Sigmoid colon (tissue), 7 donors: ENCODE measurements at places on chromosomes 3 and 15. TPM values are rescaled to one million over a fixed set of nuclear protein-coding genes. Genes with fewer than 3 reads are reported as not detected.

VILL gene
- 5.3 TPM for total RNA-seq

EIF4E3 gene
- 35.2 TPM for total RNA-seq

P4HTM gene
- 41.3 TPM for total RNA-seq

DYNLT2B gene
- total RNA-seq: 17.8 TPM

ACKR2 gene
- total RNA-seq: 1.5 TPM

GOLGA8J gene
- 0.54 TPM for total RNA-seq

KBTBD13 gene
- not detected for total RNA-seq

ARID3B gene
- total RNA-seq: 9.7 TPM

MORC1 gene
- total RNA-seq: not detected

- no peak overlapping the region for H3K4me3 ChIP-seq
- H3K27me3 ChIP-seq: no peaks in the 10 kb centered on the region
- H3K36me3 ChIP-seq: no peaks in the 10 kb centered on the region
- peaks cover 11% of the 10 kb centered on the region for H3K4me1 ChIP-seq
- H3K27ac ChIP-seq: no peak overlapping the region
Observed at GRCh38 chr15:101620671-101621070, 31.5 kb downstream of the TM2D3 start.

GRCh38 chr3:190192739-190193138 lies 72.0 kb upstream of the P3H2 start:
- H3K4me3 ChIP-seq: no peak overlapping the region

DNA sequence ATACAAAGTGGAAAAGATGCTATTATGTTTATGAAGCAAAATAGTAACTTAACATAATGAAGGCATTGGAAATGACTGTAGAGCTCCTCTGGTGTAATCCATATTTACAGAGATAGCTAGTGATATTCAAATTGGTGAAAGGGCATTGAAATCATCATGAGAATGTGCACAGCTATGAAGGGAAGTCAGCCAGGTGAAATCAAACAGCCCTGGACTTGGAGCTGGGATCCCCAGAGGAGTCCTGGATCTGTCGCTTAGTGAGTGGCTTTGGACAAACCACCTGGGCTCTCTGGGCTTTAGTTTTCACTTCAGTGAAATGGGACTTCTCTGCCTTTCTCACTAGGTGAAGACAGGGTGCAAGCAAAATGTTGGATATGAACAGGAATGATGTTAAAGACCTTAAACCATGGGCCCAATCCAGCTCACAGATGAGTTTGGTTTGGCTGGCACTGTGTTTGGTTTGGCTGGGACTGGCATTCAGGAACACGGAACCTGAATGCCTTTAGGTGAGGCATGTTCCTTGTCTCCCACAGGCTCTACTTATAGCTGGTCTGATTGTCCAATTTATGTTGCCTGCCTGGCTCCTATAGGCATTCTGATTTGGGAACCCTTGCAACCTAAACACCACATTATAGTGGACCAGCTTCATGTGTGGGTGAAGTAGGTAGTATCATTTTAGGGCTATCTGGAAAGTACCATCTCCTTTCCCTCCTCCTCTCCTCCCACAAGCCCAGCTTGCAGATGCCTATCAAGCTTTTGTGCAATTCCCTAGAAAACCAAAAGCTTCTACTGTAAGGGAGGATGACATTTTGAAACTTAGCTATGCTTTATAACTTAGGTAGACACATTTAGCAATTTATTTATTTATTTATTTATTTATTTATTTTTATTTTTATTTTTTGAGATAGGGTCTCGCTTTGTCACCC lies 110.6 kb upstream of the TNFAIP8L3 start:
- DNase-seq: no peak
- no peaks in the 10 kb centered on the region for H3K4me1 ChIP-seq
- no peak overlapping the region for H3K4me3 ChIP-seq
- H3K36me3 ChIP-seq: no peaks in the 10 kb centered on the region

GRCh38 chr3:183430325-183430957 lies 2.0 kb upstream of the MCF2L2 start:
- H3K4me3 ChIP-seq: no peak overlapping the region
- no peak for DNase-seq
- H3K36me3 ChIP-seq: no peaks in the 10 kb centered on the region
- peaks cover 20% of the 10 kb centered on the region for H3K4me1 ChIP-seq
- H3K27ac ChIP-seq: no peak overlapping the region

DNA sequence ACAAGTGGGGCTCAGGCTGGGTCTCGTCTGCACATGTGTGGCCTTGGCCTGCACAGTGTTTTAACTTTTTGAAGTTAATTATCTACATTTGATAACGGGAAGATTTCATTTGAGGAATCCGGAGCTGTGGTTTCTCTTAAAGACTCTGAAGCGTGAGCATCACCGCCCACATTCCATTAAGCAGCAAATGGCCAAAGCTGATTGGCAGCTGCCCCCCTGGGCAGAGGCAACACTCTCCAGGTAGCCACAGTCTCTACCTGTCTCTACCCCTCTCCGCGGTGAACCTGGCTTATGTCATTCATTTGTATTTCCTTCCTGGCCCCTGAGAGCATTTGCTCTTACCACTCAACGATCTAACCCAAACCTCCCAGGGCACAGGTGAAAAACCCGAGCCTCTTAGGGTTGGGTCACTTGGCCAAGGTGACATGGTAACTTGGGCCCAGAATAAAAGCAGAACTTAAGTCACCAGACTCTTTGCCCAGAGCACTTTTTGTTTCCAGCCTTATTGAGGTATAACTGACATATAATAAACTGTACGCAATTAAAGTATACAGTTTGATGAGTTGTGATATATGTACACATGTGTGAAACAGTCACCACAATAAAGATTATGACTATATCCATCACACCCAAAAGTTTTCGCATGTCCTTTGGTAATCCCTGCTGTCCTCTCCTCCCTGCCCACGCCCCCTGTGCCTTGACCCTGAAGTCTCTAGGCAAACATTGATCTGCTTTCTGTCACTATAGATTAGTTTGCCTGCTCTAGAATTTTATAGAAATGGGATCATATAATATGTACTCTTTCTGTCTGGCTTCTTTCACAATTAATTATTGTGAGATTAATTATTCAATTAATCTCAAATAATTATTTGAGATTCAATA lies 245.7 kb upstream of the HES1 start:
- H3K4me1 ChIP-seq: no peaks in the 10 kb centered on the region
- no peaks in the 10 kb centered on the region for H3K36me3 ChIP-seq
- H3K27me3 ChIP-seq: no peaks in the 10 kb centered on the region
- DNase-seq: peak; percentile 38
- H3K4me3 ChIP-seq: no peak overlapping the region

DNA sequence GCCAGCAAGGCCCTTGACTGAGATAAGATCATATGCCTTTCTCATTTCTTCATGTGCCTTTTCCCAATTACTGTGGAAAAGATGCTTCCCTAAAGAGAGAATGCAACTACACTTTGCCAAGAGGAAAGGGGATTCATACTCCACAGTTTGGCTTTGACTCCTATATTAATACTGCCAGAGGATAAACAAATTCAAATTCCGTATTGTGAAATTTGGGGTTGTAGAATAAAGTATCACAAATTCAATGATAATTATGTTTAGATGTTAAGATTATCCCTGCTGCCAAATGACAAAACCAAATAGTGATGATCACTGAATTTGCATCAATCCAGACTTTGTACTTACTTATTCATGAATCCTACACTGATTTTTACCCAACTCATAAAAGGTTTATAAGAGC lies 88.5 kb upstream of the MNS1 start:
- no peaks in the 10 kb centered on the region for H3K36me3 ChIP-seq
- H3K4me1 ChIP-seq: no peaks in the 10 kb centered on the region
- no peak for DNase-seq
- H3K27me3 ChIP-seq: no peaks in the 10 kb centered on the region
- no peak overlapping the region for H3K4me3 ChIP-seq
- no peak overlapping the region for H3K27ac ChIP-seq

- no peaks in the 10 kb centered on the region for H3K36me3 ChIP-seq
- no peaks in the 10 kb centered on the region for H3K4me1 ChIP-seq
- H3K27ac ChIP-seq: no peak overlapping the region
- DNase-seq: no peak
Observed at GRCh38 chr3:193620057-193620456, 27.0 kb downstream of the OPA1 start.

- no peak overlapping the region for H3K27ac ChIP-seq
- H3K36me3 ChIP-seq: no peaks in the 10 kb centered on the region
- H3K4me3 ChIP-seq: no peak overlapping the region
- DNase-seq: no peak
- no peaks in the 10 kb centered on the region for H3K27me3 ChIP-seq
- H3K4me1 ChIP-seq: no peaks in the 10 kb centered on the region
Observed at GRCh38 chr15:73605759-73606436, 27.3 kb downstream of the NPTN start.

GRCh38 chr3:101791778-101792177 lies 12.8 kb downstream of the NXPE3 start:
- no peaks in the 10 kb centered on the region for H3K27me3 ChIP-seq
- H3K36me3 ChIP-seq: peaks cover 15% of the 10 kb centered on the region
- no peaks in the 10 kb centered on the region for H3K4me1 ChIP-seq
- no peak overlapping the region for H3K27ac ChIP-seq
- H3K4me3 ChIP-seq: no peak overlapping the region

GRCh38 chr15:62099094-62099601 lies 32.4 kb downstream of the C2CD4A start:
- H3K36me3 ChIP-seq: no peaks in the 10 kb centered on the region
- H3K27ac ChIP-seq: no peak overlapping the region
- no peaks in the 10 kb centered on the region for H3K4me1 ChIP-seq
- no peak overlapping the region for H3K4me3 ChIP-seq

GRCh38 chr15:98764291-98764690 lies 116.0 kb downstream of the IGF1R start:
- no peaks in the 10 kb centered on the region for H3K36me3 ChIP-seq
- no peaks in the 10 kb centered on the region for H3K27me3 ChIP-seq
- H3K4me3 ChIP-seq: no peak overlapping the region
- no peak overlapping the region for H3K27ac ChIP-seq
